Mucosa of descending colon (tissue), 3 donors: ENCODE measurements at places on chromosomes 1 and 21. TPM values are rescaled to one million over a fixed set of nuclear protein-coding genes. Genes with fewer than 3 reads are reported as not detected.

DNA sequence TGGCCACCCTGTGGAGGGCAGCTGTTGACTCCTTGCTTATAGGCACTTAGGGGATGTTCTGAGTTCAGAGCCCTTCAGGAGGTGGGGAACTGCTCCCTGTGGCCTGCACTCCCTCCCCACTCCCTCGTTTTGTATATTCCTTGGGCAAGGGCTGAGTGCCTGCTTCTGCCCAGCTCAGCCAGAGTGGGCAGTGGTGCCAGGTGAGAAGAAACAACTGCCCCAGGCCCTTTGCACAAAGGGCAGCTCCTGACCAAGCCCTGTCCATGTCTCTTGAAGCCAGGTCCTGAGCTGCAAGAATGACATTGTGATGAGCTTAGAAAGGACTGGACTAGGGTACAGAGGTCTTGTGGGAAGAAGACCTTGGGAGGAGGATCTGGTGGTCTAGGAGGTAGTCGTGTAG is 2.2 kb downstream of the AGTRAP start:
- no peak for DNase-seq

- DNase-seq: no peak
Measured at GRCh38 chr21:36097427-36098181, 27.8 kb downstream of the CBR1 start.

DNA sequence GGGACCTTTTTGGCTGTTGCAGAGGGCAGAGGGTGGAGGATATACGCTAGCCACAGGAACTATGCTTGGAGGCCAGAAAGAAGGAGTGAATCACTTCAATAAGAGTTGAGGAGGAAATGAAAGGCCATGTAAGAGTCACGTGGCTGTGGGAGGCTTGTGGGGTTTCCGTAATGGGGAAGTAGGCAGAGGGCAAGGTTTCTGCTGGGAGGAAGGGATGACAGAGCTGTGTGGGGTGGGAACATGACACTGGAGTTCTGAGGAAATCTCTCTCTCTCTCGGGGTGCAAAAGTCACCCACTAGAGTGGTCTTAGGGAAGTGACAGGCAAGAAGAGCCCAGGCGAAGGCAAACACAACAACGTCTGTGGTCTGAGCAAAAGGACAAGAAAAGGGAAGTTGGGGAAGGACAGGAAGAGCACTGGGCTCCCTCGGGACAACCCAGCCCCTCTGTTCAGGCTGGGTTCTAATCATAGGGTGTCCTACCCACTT is 3.9 kb upstream of the CD1C start:
- DNase-seq: no peak

- no peak for DNase-seq
Measured at GRCh38 chr1:115332813-115333608, 5.0 kb downstream of the NGF start.

DNA sequence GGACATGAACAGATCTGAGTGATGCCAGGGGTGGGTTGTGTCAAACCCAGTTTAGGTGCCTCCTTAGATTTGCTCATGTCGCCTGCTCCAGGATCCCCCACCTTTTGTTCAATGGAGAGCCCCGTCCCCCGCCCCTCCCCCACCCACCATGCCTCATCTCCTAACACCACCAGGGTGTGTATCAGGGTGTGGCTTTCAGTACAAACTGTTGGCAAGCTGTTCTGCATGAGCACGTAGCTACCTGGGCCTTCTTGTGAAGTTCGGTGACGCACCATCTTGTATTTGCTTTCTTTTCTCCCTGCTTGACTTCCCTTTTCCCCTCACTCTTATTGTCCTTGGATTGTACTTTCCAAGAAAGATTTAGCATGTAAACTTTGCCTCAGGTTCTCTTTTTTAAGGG is 94.8 kb downstream of the EBNA1BP2 start:
- no peak for DNase-seq

DNA sequence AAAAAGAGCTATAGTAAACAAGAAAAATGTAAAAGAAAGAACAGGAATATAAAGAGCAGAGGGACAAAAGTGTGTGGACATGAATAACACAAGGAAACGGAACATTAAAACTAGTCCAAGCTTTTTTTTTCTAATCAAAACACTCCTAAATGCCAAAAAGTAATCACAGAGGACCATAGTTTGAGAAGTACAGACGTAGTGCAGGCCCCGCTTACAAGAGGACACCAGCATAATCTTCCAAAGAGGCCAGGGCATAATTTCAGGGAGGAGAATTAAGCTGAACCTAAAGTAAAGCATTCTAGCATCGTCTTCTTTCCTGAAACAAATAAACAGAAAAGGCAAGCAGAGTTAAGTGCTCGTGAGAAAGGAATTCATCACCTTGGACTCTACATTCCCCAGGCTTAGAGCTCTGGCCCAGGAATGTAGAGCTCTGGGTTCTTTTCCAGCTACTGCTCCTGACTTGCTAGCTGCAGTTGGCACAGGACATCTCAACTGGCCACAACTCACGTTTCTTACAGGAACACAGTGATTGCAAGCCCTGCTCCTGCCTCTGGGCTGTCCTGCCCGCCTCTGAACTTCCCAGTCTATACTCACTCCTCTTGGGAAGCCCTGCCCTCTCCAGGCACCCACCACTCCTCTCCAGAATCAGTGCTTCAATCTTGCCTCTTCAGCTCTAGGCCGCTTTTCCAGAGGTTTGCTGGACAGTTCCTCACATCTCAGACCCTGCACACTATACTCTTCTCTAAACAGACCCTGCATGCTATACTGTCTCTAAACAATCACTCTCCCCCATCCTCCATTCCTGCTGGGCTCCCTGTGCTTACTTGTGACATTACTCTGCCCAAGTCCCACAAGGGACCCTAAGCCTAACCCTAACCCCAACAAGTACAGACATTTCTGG is 9.8 kb downstream of the RGS8 start:
- DNase-seq: no peak

GRCh38 chr1:107894605-107895004 is 70.4 kb downstream of the VAV3 start:
- no peak for DNase-seq

GRCh38 chr21:34540206-34540605 is 28.2 kb upstream of the KCNE1 start:
- DNase-seq: no peak

- no peak for DNase-seq
Measured at GRCh38 chr1:96536581-96536980, 185.0 kb upstream of the PTBP2 start.

DNA sequence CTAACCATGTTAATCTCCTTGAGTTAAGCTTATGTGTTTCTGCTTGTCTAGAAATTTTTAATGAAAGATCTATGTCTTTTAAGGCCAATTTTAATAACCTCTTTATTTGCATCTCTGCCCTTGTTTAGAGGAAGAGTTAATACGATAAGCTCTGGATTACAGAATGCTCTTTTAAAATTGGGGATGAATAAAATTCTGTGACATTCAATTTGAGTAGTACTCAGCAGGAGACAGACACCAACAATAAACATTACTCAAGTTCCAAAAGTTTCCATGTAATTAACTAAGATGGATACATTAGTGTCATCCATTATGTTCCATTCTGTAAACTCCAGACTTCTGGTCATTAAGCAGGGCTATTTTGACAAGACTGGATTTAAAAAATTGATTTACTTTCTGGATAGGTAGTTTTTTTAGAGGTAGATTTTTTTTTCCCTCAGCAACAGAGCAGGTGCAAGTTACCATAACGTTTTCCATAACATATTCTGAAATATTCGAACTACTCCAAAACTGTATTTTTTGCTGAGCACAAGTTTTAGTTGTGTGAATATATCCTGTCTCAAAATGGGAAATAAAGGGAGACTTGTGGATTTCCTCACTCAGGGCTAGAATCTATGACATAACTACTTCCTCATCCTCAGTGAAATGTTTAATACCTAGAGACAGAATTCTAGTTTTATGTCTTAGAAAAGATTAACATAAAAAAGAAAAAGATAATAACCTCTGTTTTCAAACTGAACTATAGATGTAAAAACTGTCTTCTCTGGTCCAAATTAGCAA is 221.7 kb downstream of the NEGR1 start:
- no peak for DNase-seq

DNA sequence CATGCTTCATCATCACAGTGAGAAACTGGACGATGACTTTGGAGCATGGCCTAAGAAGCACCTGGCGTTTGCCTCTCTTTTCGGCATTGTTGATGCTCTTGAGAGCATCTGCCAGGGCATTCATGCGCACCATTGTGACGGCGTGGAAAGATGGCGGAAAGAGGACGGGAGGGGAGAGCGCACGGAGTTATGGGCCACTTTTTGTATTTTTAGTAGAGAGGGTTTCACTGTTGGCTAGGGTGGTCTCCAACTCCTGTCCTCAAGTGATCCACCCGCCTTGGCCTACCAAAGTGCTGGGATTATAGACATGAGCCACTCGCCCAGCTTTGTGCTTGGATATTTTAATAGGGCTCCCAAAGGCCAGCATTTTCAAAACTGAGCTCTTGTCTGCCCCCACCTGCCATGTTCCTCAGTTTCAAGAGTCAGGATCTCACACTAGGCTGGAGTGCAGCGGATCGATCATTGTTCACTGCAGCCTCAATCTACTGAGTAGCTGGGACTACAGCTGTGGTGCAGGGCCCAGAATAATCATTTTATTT is 5.3 kb downstream of the RPS8 start:
- DNase-seq: no peak

- DNase-seq: no peak
Measured at GRCh38 chr1:181126289-181126688, 37.8 kb downstream of the IER5 start.

DNA sequence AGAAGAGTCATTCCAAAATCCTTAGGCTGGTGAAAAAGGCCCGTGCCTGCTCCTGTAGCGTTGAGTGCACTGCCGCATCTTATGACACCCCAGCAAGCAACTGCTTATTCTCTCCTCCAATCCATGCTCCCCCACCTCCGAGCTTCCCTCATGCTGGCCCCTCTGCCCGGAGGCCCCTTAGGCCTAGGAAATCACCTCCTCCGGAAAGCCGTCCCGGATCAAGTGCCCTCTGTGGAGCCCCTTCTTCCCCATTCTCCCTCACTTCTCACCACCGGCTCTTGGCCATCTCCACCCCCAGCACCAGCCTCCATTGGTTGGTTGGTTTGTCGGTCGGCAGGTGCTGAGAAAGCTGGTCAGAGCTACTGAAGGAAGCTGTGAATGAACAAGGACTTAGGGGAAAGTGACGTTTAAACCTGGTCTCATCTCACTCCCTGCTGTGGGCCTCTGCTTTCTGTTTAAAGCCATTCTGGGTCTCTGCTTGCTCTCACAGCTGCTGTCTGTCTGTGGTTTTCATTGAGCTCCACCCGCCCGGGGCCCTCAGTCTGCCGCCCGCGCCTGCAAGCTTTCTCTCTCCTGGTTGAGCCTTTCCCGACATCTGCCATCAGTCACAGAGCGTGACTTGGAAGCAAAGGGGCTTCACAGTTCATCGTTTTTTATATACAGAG is 122.2 kb downstream of the KCNN3 start:
- DNase-seq: no peak

DNA sequence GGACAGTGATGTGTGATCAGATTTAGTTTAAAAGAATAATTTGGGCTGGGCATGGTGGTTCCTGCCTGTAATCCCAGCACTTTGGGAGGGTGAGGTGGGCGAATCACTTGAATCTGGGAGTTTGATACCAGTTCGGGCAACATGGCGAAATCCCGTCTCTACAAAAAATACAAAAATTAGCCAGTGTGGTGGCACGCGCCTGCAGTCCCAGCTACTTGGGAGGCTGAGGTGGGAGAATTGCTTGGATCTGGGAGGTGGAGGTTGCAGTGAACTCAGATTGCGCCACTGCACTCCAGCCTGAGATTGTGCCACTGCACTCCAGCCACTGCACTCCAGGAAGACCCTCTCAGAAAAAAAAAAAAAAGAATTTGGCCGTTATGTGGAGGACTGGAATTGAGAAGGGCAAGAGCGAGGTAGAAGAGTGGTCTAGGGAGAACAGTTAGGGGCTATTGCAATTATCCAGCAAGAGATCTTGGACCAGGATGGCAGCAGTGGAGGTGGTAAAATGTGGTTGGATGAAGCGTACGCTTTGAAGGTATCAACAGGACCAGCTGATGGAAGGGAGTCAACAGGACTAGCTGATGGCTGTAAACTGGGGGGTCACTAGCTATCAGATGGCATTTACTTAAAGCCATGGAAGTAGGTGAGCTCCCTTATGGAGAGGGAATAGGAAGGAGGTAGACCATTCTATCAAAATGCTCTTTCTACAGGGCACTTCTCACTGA is 9.6 kb downstream of the BTBD19 start:
- DNase-seq: no peak

DNA sequence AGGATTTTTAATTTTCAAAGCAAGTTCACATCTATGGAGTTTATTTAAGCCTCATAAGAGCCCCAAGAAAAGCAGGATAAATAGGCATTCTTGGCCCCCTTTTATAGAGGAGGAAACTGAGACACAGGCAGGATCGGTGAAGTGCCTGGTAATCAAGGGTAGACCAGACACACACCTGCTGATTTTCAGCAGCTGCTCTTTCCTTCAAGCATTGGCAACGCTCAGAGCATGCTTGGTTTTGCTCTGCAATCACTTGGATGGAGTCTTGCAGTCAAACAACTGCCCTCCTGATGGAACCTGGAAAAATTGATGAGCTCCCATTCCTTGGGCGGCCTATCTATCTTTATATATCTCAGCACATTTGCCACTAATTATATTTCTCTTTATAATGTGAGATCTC is 478.9 kb upstream of the CAMK1G start:
- DNase-seq: no peak

GRCh38 chr1:151475175-151475574 is 15.9 kb upstream of the POGZ start:
- no peak for DNase-seq

- no peak for DNase-seq
Measured at GRCh38 chr1:219304227-219305226, 130.8 kb downstream of the LYPLAL1 start.

- no peak for DNase-seq
Measured at GRCh38 chr1:237779356-237779755, 111.4 kb downstream of the ZP4 start.

DNA sequence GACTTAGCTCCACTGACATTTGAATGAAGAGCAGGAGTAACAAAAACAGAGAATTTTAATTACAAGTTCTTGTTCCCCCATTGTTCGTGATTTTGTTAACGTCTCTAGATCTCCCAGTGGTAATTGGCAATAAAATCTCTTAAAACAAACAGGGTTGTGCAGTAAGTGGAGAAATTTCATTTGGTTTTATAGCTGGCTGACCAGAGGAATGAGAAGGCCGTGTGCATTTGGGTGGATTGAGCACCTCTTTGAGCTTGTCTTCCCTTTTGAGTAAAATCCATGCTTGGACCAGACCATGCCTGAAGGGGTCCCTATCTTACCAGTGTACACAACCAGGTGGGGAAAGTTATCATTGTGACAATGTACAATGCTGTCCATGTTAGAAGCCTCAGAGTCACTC is 137.8 kb downstream of the HIVEP3 start:
- DNase-seq: no peak

- DNase-seq: no peak
Measured at GRCh38 chr1:54987427-54987826, 7.0 kb downstream of the TMEM61 start.

MTR gene
- total RNA-seq: 41.1 TPM

AVPR1B gene
- total RNA-seq: 1.9 TPM

C4BPB gene
- 7.2 TPM for total RNA-seq

SPRTN gene
- 10.7 TPM for total RNA-seq

ERO1B gene
- 1.6 TPM for total RNA-seq

GPX7 gene
- 4.0 TPM for total RNA-seq

PTGFR gene
- total RNA-seq: 0.49 TPM

DCDC2B gene
- total RNA-seq: not detected

NEK2 gene
- 12.7 TPM for total RNA-seq

NOTCH2 gene
- 57.7 TPM for total RNA-seq

KCNC4 gene
- total RNA-seq: 4.9 TPM
